ENCODE measurements at places on chromosomes 2 and 18.
A peak's percentile ranks its signal among the peaks of the same experiment; 100 is the strongest.

GRCh38 chr2:22800412-22800811 lies 584.6 kb upstream of the KLHL29 start:
- DNase-seq = no peak

DNA sequence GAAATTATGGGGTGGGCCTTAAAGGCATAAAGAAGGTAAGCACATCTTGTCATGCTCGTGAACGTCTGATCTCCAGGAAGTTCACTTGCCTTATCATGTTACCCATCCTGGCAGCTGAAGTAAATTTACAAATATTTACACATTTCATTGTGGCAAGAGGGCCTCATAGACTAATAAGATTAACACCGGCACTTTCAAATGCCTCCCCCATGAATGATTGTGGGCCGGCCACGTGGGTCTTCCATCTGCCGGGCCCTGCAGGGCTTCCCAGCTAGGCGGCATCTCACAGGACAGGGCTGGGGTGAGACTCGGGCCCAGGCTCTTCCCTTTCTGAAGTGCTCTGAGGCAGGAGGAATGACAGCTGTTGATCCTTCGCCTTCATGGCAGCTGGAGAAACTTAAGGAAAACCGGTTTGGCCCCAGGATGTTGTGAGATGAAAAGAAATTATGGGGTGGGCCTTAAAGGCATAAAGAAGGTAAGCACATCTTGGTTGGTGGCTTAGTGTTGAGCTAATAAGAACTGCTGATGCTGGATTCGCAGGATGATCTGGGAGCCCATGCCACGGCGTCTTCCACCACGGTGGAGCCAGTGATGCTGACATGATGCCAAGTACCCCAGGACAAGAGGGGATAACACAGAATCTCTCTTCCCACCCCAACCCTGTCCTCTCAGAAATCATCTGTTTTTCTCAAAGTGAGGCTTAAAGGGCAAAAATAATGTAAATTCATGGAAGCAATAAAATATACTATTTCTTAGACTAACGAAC lies 176.3 kb downstream of the SEPTIN10 start:
- DNase-seq = no peak

DNA sequence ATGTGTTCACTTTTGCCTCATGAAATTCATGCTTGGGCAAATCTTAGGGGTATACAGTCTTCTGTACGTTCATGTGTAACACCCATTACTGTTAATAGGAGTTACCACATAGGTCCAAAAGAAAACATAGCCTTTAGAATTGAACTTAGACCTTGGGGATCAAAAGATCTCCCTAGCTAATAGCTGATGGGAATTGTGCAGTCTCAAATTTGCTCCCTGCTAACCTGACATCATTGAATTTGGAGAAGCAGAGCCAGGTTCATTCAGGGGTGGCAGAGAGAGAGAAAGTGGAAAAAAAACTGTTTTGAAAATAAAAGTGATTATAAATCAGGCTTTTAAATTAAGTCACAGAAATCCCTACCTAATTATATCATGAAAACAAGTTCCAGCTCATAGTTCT lies 28.0 kb upstream of the PPP3R1 start:
- DNase-seq = no peak

GRCh38 chr2:37793004-37793403 lies 121.6 kb upstream of the CDC42EP3 start:
- DNase-seq = no peak

DNA sequence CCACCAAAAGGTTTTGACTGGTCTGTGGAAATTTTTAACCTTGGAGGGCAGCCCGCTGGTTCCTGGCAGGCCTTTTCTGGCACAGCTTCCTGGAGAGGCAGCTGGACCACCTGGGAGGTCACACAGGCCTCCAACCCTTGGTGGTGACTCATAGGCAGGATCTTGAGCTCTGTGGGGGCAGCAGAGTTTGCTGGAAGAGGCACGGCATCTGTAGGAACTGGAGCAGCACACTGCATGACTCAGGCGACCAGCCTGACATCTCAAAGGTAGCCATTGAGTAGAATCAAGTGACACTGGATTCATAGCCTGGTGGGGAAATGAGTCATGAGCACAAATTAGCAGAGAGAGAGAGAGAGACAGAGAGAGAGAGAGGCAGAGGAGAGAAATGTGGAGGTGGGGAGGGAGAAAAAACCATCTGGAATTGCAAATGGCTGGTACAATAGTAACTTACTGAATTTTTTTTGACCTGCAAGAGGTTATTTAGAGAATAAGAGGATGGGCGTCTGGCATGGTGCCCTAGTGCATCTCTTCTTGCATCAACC lies 57.4 kb downstream of the TRPM8 start:
- no peak for DNase-seq

DNA sequence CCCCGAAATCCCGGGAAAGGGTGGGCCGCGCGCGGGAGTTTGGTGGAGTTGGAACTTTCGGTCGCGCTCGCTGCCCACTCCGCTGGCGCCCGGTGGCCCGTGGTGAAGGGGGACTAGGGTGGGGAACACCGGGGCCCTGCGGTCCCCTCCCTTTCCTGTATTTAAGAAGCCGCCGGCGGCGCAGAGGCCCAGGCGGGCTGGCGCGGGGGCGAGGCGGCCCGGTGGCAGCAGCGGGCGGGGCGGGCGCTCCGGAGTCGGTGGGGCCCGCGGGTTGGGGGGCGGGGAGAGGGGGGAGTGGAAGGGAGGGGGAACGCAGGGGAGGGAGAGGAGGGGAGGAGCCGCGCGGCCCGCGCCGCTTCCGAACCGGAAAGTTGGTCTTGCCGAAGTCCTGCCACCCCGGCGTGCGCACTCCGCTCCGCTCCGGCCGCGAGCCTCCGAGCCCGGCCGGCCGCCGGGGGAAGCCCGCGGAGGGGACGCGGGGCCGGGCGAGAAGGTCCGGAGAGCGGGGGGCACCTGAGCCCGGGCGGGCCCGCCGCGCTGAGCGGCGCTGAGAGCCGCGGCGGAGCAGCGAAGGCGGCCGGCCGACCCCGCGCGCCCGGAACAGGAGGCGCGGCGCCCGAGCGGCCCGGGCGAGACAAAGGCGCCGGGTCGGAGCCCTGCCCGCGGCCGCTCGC lies 425 bp upstream of the SALL3 start:
- no peak for DNase-seq

DNA sequence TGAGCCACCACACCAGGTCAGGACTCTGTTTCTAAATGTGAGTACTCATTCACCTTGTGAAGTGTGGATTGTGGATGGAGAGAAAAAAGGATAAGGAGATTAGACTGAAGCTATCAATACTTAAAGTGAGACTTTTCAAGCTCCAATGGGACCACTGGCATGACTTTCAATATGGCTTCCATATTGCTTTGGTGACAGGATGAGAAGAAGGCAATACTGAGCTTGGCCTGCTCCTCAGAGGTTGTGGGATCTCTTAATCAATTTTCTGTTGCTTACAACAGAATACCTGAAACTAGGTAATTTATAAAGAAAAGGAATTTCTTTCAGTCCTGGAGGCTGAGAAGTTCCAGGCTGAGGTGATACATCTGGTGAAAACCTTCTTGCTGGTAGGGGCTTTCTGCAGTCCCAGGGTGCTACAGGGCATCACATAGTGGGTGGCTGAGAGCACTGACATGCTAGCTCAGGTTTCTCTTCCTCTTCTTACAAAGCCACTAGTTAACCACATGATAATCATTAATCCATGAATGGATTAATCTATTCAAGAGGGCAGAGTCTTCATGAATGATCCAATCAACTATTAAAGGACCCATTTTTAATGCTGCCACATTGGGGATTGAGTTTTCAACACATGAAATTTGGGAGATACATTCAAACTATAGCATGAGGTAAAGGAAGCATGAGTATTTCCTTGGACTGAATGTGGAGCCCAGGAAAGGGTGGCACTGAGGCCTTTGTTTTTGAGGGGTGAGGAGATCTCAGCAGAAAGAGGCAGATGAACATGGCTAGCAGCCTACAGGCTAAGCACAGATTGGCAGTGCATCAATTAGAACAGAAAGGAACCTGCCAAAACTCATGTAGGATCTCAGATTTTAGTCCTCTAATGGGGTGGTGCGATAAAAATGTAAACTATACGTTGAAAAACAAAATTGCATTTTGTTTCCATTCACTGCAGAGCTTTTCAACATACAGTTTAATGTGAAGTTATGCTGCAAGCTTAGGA lies 274.5 kb downstream of the PIK3C3 start:
- DNase-seq = no peak

- no peak for DNase-seq
These were observed 334.7 kb downstream of the EIPR1 start for GRCh38 chr2:3042601-3043585.

DNA sequence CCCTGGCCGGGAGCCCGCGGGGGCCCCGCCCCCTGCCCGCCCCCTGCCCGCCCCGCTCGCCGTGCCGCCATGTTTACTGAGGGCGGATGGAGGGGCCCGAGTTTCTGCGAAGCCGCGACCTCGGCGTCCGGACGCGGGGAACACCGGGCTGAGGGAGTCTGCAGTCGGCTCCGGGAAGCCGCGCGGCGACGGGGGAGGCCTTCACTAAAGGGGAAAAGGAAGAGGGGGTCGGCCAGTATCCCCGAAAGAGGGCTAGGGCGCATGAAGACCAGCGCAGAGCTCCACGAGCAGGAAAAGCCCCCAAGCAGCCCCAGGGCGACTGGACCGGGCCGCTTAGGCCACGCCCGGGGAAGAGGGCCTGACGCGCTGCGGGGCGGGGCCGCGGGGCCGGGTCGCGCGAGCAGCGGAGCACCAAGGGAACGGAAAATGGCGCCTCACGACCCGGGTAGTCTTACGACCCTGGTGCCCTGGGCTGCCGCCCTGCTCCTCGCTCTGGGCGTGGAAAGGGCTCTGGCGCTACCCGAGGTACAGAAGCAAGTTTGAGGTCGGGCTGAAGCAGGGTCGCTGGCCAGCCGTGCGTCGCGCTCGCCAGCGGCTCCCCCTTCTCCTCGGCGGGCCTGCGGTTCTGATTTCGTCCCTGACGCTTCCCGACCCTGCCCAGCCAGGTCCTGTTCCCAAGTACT lies at the start of the genes ATRAID and SLC5A6:
ATRAID (plus strand) TSS at position 99 of the 683 bp plus-strand sequence; CDS start at position 427, 328 bp downstream.
SLC5A6 (minus strand) TSS at position 326 of the 683 bp plus-strand sequence. CDS start 4,618 bp downstream, outside the sequence.
- peak; percentile 65 for DNase-seq

DNA sequence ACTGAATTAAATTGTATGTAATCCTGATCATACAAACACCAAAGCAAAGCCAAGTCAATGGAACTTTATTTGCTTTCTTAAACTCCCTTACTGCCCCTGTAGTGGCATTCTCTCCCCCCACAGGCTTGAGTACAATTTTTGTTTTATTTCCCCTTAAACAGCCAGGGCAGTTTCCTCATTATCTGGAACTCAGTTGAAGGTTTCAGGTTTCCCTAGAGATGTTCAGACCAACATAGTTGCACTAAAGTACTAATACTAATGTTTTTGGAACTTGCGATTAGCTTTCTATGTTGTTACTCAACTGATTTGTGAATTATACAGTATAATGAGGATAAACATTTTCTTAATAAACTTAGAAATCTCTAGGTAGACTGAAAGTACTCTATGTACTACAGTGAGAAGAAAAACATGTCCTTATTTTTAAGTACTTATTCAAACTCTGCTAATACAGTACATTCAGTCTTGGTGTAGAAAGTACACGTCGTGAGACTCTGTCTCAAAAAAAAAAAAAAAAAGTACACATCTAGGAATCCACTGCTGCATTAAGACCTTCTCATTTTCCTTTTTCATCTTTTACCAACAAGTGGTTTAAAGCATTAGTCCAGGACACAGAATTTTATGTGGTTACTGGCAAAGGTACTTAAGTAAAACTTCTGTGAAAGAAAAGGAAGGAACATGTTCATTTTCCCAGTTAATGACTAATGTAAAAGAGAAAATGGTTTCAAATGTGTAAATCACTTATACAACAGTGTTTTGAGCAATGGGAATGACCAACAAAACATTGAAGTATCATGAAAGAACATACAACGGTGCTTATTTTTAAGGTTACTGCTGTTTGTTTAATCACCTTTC lies 209.5 kb upstream of the SMAD7 start:
- no peak for DNase-seq

- DNase-seq = peak; percentile 43
These were observed 91.9 kb downstream of the MRPS9 start for GRCh38 chr2:105129722-105130232.

GRCh38 chr2:220053919-220054318 lies 426.5 kb downstream of the SLC4A3 start:
- DNase-seq = no peak

GRCh38 chr18:44897816-44898215 lies 217.1 kb downstream of the SETBP1 start:
- no peak for DNase-seq

GRCh38 chr2:119282996-119283511 lies 59.4 kb downstream of the STEAP3 start:
- DNase-seq = no peak

GRCh38 chr2:222993920-222994650 lies 57.9 kb upstream of the KCNE4 start:
- no peak for DNase-seq

- DNase-seq = no peak
These were observed 164.6 kb downstream of the TMEM247 start for GRCh38 chr2:46643951-46644350.

DNA sequence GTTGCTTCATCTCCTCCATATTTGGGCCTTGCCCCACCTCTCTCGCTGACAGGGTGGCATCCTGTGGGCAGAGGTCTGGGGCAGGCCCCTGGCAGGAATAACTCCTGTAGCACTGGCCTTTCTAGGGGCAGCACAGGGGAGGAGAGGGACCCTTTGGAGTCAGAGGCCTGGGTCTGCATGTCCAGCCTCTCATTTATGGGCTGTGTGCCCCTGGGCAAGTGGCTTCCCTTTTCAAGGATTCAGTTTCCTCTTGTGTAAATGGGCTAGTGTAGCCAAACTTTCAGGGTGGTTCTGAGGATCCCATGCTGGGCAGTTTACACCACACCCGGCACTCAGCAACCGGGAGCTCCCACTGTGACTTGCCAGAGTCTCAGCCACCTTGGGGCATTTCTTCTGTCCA lies 23.4 kb downstream of the ADRA2B start:
- DNase-seq = no peak

- no peak for DNase-seq
These were observed 82.2 kb upstream of the RMP24 start for GRCh38 chr18:35890323-35890722.

DNA sequence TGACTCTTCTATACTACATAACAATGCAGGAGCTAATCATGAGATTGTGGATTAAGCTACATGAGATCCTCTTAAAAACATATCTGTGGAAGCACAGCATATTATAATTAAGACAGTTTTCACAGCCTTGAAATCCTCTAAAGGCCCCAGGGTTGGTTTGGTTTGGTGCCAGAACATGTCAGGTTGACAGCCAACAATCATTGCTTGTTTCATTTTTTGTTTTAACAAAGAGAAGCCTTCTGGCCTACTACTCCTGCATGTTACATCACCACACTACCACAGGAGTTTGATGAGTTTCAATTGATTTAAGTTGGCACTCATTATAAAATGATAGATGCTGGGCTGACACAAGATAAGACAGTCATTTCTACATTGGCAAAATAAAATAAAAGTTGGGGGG lies 255.9 kb upstream of the ERBB4 start:
- DNase-seq = no peak

GRCh38 chr2:234414596-234414995 lies 82.3 kb downstream of the ARL4C start:
- DNase-seq = no peak

GRCh38 chr18:38077229-38077628 lies 511.6 kb upstream of the CELF4 start:
- no peak for DNase-seq

DNA sequence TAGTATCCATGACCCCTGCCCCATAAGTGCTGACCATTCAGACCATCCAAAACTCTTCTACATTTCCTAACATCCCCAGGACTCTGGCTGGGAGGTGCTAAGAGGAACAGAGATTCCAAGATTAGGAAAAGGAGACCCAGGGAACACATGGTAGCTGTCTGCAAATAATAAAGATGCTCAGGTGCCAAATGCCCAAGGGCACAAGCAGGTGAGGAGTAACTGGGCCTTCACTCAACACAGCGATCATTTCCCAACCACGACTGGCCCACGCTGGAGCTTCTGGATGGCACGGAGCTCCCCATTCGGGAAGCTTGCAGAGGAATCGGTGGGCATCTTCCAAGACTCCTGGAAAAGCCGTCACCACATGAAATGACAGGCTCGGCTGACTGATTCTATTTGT lies 255.9 kb upstream of the SMIM21 start:
- no peak for DNase-seq
